Activated naive CD4-positive, alpha-beta T cell treated with anti-CD3 and anti-CD28 coated beads, Interleukin-2, amount 50 U/mL, for 16 hours (primary cell): ENCODE measurements at places on chromosomes 5 and 9.

DNA sequence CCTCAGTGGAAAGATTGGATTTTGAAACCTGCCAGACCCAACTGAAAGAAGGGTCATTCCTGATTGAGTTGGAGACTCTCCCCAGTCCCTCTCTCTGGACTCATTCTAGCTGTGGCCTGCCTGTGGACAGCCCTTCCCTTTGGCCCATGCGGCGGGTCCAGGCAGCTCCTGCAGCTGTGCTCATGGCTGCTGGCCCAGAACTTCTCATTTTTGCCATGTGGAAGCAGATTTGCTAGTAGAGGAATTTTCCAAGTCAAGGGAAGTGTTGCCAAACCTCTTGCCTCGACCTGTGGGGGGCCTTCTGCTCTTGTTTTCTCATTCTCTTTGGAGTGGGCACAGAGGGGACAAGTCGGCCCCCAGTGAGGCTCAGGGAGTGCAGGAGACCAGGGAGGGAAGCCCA, 89.2 kb downstream of the ANKRD33B start:
- no peak for DNase-seq

DNA sequence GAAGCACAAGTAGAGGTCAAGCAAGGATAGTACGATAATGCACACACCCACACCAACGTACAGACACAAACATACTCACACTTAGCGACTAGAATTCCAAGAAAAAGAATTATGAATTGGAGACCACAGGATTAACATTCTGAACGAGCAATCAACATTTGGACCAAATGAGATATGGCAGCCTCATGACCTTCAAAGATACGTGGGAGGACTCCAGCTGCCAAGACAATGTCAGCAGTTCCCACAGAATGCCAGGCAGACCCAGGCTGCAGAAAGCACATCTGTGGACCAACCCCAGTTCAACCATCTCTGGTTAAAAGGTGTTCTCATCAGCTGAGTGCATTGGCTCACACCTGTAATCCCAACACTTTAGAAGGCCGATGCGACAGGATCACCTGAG, 187.6 kb upstream of the GRAMD2B start:
- DNase-seq, result no peak

DNA sequence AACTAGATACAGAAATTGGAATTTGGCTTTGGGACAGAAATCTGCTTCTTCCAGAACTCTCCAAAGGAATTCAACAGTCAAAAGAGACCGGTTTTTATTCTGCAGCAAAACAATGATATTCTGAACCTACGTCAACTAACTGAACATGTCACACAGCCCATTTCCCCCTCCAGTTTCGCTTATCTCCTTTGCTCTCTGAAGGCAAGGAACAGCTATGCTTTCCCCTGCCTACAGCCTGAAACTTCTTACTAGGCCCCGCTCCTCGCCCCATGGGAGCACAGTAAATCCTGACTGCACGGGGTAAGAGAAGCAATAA, 488 bp downstream of the SKIC3 start:
- no peak for DNase-seq

DNA sequence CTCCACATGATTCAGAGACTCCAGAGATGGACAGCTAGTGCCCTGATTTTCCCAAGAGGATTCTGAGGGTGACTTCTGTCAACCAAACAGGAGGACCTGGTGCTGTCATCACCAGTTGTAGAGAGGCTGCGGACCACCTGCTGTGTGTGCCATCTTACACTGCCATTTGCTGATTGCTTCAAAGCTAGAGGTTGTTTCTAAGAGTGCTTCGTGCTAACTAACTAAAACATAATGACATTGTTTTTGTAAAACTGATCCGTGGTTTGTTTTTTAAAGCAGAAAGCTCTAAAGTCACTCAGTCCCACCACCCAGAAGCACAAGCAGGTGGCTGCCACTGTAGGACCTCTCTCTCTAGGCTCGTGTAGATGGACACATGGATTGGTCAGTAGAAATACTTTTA, 12.2 kb downstream of the TENT4A start:
- DNase-seq, result no peak

GRCh38 chr5:129063483-129064113, 31.0 kb upstream of the ISOC1 start:
- DNase-seq, result no peak

DNA sequence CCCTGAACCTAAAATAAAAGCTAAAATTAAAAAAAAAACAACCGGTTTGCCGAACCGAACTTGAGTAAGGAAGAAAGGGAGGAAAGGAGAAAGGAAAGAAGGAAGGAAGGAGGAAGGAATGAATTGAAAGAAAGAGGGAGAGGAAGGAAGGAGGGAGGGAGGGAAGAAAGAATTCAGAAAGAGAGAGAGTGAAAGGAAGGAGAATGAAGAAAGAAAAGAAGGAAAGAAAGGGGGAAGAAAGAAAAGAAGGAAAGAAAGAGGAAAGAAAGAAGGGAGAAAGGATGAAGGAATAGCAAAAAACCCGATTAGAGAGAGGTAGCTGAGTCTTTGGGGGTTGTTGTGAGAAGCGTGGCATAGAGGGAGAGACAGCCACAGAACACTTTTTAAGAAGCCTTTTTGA, 121.4 kb downstream of the FGF18 start:
- no peak for DNase-seq

DNA sequence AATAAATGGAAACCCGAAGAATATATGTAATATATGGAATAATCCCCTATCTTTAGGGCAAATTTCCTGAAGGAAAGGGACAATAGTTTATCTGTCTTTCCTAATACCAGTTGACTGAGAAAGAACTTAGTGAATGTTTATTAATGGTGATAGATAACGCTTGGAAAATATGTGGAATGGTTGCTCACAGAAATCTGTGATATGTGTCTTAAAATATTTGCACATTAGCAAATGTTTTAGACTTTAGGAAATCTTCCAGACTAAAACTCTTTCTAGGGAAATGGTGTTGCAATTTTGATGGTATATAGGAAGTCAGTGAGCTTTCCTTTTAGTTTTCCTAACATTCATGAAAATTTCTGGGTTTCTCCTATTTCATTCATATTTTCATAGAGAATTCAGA, 90.4 kb downstream of the PIP5K1B start:
- no peak for DNase-seq

- DNase-seq, result no peak
These were observed 20.7 kb downstream of the UBAP2 start for GRCh38 chr9:34027845-34028574.

DNA sequence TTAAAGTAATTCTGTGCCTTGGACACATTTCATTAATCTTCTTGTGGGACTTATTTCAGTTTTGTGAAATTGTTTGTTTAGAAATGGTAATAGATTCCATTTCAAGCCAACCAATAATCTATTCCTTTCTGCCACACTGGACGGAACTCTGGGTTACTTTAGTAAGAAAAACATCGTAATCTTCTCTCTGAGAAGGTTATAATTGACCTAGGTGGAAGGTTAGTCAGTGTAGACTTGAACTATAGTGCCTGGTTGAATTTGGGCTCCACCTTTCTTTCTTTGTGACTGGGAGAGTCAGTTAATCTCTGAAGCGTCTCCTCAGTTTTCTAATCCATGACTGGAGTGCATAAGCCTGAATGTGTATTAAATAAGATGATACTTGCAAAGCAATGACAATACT, 89.7 kb upstream of the PRLR start:
- DNase-seq, result no peak

GRCh38 chr5:66442951-66443445, 153.2 kb upstream of the MAST4 start:
- no peak for DNase-seq
